ENCODE measurements at places on chromosomes 1 and 21. TPM values are rescaled to one million over a fixed set of nuclear protein-coding genes. Genes with fewer than 3 reads are reported as not detected.

Gene COPA
- 123 TPM for total RNA-seq

Gene CASP9
- total RNA-seq = 46.1 TPM

Gene ZNF695
- 0.74 TPM for total RNA-seq

Gene ZYG11A
- total RNA-seq = 0.87 TPM

Measured in prostate gland (tissue), 2 donors.